GM04504 (cell line): ENCODE measurements at places on chromosomes 2 and 18.

DNA sequence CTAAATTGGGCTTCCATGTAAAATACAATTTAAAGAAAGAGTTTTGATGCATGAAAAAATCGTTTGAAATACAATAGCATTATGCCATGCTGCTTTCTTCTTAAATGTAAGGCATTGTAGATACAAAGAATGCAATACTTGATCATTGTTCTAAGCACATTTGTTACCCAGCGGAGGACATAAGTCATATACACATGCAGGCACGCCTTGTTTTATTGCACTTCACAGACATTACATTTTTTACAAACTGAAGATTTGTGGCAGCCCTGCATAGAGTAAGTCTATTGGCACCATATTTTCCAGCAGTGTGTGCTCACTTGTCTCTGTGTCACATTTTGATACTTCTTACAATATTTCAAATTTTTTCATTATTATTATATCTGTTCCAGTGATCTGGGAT is 345.0 kb downstream of the CLIP4 start:
- DNase-seq = no peak

GRCh38 chr2:236366397-236366796 is 102.2 kb upstream of the ASB18 start:
- no peak for DNase-seq

DNA sequence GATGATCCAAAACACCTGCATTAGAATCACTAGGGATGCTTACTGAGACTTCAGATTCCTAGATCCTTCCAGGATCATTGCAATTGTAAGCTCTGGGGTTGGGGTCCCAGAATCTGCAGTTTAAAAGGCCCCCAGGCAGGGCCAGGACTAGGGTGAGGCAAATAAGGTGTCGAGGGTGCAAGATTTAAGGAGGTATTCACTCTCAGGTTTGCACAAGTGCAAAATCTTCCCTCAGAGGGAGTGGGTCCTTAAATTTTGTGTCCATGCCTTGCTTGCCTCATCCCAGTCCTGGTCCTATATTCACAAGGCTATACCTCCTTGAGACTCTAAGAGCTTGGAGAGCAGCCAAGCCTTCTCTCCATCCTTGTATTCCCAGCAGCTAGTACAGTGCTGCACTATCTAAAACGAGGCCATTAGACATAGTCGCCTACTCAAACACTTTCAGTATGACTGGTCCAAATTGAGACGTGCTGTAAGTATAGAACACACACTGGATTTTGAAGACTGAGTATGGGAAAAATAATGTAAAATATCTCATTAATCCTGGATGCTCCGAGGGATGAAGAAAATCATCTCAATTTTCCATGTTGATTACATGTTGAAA is 31.6 kb upstream of the MREG start:
- no peak for DNase-seq

DNA sequence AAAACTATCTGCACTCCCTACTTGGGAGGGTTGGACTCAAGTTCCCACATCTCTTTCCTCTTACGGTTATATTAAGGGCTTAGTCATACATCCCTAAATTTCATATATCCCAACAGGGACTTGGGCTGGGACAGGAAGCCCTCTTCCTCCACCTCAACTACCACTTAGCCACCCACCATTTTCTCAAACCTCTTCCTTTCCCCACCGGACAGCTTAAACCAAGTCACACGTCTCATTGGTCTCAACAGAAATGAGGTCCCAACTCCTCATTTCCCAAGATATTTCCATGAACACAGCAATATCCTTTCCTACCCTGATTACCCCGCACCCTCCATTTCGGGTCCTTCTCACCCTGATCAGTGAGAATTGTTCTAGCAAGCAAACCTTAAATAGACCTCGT is 736 bp downstream of the ZSCAN30 start:
- DNase-seq = no peak

- DNase-seq = no peak
These were observed 436.6 kb downstream of the IRS1 start for GRCh38 chr2:226362980-226363379.

GRCh38 chr2:230770804-230771203 is 58.2 kb downstream of the CAB39 start:
- DNase-seq = no peak

GRCh38 chr2:20148426-20148922 is 76.5 kb downstream of the SDC1 start:
- no peak for DNase-seq

DNA sequence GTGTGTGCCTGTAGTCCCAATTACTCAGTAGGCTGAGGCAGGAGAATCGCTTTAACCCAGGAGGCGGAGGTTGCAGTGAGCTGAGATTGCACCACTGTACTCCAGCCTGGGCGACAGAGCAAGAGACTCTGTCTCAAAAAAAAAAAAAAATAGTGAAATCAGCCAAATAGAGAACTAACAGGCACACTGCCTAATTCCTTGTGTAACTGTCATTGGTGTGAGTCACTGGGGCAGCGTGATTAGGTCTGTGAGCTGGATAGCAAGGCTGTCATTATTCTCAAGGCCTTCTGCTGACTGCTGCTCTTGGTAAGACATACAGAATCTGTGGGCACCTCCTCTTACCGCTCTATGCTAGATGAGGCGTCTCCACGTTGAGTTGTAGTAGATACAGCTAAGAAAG is 270.3 kb downstream of the NEDD4L start:
- peak; percentile 93 for DNase-seq

DNA sequence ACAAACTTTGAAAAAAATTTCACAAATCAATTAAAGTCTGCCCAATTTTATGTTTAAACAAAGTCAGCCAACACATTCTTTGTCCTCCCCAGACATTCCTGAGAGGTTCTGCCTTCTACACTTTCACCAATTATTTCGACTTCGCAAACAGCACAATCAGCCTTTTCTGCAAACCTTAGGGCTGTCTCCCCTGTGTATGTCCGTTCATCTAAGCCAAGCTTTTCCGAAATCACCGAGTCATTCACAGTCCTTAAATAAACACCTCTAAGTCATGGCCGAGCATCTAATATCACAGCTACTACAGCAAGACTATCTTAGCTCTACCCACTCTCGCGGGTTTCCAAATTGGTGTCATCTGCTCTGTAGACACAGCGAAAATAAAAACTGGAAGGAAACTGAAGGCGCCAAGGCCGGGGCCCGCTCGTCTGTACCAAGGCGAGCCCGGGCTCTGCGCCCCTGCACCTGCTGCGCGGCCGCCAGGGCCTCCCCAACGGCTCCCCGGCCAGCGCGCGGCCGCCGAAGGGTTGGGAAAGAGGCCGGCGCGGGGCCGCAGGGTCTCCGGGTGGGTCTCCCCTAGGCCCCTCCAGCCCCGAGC is 730 bp downstream of the ODC1 start:
- no peak for DNase-seq

DNA sequence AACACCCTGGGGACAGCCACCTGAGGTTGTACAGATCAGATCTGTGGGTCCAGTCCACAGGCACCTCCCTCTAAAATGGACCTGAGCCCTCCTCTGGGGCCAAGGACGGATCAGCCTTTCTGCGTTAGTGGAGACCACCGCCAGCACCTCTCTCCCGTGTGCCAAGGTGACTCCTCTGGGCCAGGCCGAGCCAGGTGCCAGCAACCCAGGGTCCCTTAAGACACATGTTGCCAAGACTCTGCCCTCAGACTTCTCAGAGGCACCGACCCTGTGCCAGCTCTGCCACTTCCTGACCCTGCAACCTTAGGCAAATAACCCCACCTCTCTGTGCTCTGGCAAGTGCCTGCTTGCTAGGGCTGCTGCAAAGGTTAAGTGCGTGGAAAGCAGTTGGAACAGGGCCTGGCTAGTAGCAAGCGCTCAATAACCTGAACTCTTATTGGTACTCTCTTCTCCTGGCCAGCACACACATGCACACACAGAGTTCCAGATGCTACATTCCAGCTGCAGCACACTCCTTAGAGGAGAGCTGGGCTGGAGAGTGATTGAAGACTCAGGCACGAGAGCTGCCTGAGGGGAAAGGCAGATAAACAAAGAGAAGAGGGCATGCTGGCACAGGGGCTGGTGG is 105.6 kb downstream of the TNS1 start:
- no peak for DNase-seq

DNA sequence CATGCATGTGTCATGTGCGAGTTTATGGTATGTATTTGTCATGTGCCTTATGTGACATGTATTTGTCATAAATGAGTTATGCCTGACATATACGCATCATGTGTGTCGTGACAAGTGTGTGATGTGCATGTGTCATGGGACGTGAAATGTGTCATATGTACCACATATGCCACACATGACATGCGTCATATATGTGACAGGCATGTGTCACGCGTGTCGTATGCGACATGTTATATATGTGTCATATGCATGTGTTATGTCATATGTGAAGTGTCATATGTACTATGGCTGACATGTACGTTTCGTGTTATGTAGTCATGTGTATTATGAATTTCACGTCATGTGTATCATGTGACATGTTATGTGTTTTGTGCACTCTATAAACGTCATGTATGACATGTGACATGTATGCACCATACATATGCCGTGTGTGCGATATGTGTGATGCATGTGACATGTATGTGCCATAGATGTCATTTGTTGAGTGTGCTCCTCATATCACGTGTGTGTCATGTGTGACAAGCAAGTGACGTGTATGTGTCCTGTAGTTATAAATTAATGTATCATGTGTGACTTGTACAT is 2152.3 kb upstream of the PIK3C3 start:
- no peak for DNase-seq

DNA sequence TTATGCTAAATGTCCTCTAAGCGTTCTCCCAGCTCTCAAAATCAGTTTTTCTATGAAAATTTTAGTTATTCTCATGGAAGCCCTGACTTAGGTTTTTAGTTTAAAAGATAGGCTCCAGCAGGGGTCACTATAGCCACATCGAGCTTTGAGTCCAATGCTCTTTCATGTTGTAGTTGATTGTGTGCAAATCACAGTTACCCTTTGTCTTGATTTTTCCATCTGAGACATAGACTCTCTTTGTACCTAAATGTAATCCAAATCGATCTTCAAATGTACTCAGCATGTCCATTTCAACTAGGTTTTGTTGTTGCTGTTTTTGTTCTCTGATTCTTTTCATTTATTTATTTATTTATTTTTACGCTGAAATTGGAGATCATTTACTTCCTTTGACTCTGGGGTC is 26.4 kb upstream of the MSTN start:
- DNase-seq = peak; percentile 42

DNA sequence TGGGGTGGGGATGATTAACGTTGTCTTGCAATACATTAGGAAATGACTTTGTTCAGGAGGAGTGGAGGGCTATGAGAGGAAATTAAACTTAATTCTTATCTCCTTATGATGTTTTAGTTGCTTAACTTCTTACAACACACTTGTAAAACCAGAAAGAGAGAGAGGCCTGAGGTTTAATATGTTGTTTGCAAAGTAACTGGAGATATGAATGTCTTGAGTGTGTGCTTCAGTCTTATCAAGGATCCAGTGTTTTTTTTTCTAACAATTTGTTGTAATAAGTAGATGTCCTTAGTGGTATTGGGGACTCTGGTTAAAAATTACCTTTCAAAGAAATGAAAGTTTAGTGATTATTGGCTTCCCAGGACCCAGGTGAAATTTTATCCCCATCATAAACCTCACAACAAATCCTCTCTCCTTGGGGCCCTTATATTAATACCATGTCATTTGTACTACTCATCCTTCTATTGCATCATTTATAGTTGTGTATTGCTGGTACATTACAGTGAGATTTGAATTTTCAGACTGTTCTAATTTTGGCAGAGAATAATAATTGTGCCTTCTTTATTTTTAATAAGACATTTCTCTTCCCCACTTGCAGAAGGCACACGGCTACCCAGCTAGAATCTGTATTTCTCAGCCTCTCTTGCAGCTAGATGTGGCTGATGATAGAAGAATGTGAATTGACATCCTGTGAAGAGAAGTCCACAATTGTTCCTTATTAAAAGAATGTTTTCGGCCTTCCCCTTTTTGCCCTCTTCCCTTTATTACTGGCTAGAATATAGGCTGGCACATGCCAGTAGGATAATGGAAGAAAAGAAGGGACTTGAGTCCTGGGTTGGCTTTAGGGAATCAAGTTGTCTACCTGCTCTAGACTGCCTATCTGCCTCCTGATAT is 91.9 kb upstream of the CXCR4 start:
- DNase-seq = no peak

- DNase-seq = no peak
These were observed 859.5 kb downstream of the LRP1B start for GRCh38 chr2:141271346-141271745.
